Right lobe of liver (tissue), 6 donors: ENCODE measurements at places on chromosomes 5 and 9.

- no peaks in the 10 kb centered on the region for H3K36me3 ChIP-seq
- H3K27me3 ChIP-seq: no peaks in the 10 kb centered on the region
- H3K4me3 ChIP-seq: no peak overlapping the region
Observed at GRCh38 chr9:96038914-96039313, 163.4 kb downstream of the ERCC6L2 start.

- no peak overlapping the region for H3K4me3 ChIP-seq
- H3K27ac ChIP-seq: no peak overlapping the region
- no peaks in the 10 kb centered on the region for H3K36me3 ChIP-seq
- H3K27me3 ChIP-seq: no peaks in the 10 kb centered on the region
Observed at GRCh38 chr9:91489361-91489899, 65.8 kb upstream of the NFIL3 start.

- H3K36me3 ChIP-seq: no peaks in the 10 kb centered on the region
- H3K4me3 ChIP-seq: no peak overlapping the region
- no peaks in the 10 kb centered on the region for H3K27me3 ChIP-seq
Observed at GRCh38 chr5:55724281-55724680, 12.2 kb upstream of the SLC38A9 start.

DNA sequence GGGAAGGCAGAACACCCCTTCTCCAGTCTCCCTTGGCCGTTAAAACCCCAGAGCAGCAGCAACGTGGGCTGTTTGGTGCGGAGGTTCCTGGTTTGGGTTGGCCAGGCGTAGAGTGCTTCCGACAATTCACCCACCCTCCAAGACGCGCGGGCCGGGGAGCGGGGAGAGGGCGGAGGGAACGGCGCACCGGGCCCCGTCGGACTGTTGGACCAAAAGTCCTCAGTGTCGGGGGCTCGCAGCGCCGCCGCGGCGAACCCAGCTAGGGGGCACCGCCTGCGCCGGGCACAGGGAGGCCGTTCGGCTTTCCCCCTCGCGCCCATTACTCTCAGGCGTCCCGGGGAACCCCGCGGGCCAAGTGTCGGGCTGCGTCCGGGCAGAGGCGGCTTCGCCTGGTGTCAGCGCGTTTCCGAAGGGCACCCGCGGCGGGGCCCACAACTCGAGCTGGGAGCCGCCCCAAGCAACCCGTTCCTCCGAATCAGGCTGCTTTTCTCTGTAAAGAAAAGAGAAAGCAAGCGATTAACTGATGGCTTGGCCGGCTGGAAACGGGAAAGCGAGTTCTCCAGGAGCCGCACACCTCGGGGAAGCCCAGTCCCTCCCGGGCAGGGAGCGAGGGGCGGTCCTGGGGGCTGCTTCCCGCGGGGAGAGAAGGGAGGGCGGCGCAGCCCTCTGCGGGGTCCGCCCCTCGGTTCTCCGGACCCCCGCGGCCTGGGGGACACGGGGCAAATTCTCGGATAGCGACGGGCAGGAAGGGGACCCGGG lies 145.5 kb downstream of the ERCC6L2 start:
- DNase-seq: no peak
- no peaks in the 10 kb centered on the region for H3K36me3 ChIP-seq
- H3K4me3 ChIP-seq: peak overlapping the region; percentile 55
- H3K27me3 ChIP-seq: peaks cover 8% of the 10 kb centered on the region
- peak overlapping the region; percentile 57 for H3K27ac ChIP-seq
- peaks cover 19% of the 10 kb centered on the region for H3K4me1 ChIP-seq

GRCh38 chr5:180169248-180170105 lies 39.5 kb downstream of the RASGEF1C start:
- H3K4me1 ChIP-seq: no peaks in the 10 kb centered on the region
- H3K27me3 ChIP-seq: no peaks in the 10 kb centered on the region
- no peak overlapping the region for H3K27ac ChIP-seq

DNA sequence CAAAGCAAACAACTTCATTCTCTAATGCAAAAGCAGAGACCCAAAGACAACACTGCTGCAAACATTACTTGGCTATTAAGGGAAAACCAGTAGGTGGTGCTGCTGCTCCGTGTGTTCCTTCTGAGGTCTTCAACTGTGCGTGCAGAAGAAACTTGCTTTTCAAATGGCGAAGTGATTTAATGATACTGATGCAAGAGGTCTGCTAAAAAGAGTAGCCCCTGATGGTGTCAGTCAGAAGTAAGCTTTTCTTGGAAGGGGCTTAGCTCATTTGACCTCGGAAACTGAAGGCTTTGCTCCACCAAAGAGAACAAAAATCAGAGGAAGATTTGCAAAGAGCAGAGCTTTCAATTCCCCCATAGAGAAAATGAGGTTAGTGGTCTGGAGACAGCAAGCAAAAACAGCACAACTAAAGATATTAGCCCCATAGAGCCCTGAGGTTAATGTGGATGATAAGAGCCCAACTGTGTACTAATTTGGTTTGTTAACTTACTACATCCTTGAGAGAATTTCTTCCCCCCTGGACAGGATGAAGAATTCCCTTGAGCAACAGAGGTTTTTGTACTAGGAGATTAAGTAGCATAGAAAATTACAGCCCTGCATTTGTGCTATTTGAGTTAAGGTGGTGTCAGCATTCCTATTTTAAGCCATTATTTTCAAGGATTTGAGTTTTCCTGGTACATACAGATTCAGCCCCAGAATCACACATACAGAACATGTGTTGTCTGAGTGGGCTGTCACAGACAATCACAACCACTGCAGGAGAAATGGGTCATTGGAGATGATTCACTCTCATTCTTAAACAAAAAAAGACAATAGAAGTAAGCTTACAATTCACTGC lies 153.2 kb upstream of the C9orf72 start:
- H3K4me3 ChIP-seq: no peak overlapping the region
- DNase-seq: no peak
- H3K36me3 ChIP-seq: no peaks in the 10 kb centered on the region
- no peak overlapping the region for H3K27ac ChIP-seq

DNA sequence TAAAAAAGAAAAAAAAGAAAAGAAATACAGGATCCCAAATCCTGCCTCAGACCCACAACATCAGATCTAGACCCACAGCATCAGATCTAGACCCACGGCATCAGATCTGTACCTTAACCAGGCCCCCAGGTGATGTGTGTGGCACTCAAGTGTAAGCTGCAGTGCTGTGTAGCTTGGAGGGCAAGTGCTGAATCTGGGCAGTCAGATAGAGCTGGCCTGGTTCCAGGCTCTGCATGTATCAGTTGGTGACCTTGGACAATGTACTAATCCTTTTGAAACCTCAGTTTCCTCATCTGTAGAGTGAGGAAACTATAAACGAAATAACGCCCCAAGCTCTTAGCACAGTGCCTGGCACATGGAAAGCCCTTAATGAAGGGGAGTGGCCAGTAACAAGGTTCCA lies 16.7 kb downstream of the COL15A1 start:
- H3K27me3 ChIP-seq: no peaks in the 10 kb centered on the region
- no peak for DNase-seq
- H3K36me3 ChIP-seq: no peaks in the 10 kb centered on the region
- no peak overlapping the region for H3K27ac ChIP-seq

- peak overlapping the region; percentile 89 for H3K4me3 ChIP-seq
- peak; percentile 62 for DNase-seq
- H3K4me1 ChIP-seq: no peaks in the 10 kb centered on the region
- H3K36me3 ChIP-seq: no peaks in the 10 kb centered on the region
- H3K27ac ChIP-seq: peak overlapping the region; percentile 96
- H3K27me3 ChIP-seq: no peaks in the 10 kb centered on the region
Observed at GRCh38 chr5:76402251-76402885, 717 bp upstream of the IQGAP2 start.

- no peak overlapping the region for H3K27ac ChIP-seq
- no peaks in the 10 kb centered on the region for H3K4me1 ChIP-seq
- peak; percentile 19 for DNase-seq
- H3K27me3 ChIP-seq: no peaks in the 10 kb centered on the region
- no peaks in the 10 kb centered on the region for H3K36me3 ChIP-seq
Observed at GRCh38 chr5:176736931-176737745, 73.2 kb upstream of the UNC5A start.

DNA sequence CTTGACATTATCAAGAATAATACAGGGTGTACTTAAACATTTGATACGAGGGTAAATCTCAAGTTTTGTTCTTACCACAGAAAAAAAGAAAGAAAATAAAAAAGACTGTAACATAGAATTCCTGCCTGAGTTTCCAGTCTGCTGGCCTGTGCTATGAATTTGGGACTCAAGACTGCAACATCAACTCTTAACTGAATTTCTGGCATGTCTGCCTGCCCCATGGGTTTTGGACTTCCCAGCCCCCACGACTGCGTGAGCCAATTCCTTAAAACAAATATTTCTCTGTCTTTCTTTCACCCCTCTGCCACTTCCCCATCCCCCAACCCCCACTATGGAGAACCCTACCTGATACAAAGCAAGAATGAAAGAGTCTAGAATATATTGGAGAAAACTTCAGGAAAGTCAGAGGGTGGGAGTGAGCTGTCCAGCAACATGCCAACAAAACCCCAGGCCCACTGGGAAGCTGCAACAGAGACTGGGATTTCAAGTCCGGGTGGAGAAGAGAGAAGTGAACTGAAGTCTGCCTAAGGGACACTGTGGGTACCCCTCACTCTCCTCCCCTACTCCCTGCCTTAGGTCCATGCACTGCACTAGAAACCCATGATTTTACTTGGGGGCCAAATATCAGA lies 43.0 kb downstream of the MARCHF3 start:
- no peaks in the 10 kb centered on the region for H3K27me3 ChIP-seq
- no peak for DNase-seq
- no peak overlapping the region for H3K27ac ChIP-seq

DNA sequence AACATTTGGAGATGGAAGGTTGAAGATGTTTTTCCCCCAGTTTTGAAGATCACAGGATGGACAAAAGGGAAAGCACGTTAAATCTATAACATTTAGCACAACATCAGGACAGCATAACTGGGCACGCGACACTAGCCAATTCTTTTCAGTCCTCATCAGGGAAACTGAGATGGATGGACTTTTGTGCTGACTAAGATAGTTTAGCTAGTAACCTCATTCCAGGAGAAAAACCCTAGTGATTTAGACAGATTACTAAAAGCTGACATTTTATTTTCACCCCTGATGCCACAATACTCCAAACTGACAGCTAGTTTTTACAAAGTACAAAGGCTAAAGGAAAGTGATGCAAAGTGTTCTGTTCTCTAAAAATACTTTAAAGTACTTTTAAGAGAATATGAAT lies 53.3 kb downstream of the EPB41L4B start:
- H3K36me3 ChIP-seq: no peaks in the 10 kb centered on the region
- no peak for DNase-seq
- H3K27me3 ChIP-seq: no peaks in the 10 kb centered on the region
- no peak overlapping the region for H3K4me3 ChIP-seq
- H3K27ac ChIP-seq: no peak overlapping the region

DNA sequence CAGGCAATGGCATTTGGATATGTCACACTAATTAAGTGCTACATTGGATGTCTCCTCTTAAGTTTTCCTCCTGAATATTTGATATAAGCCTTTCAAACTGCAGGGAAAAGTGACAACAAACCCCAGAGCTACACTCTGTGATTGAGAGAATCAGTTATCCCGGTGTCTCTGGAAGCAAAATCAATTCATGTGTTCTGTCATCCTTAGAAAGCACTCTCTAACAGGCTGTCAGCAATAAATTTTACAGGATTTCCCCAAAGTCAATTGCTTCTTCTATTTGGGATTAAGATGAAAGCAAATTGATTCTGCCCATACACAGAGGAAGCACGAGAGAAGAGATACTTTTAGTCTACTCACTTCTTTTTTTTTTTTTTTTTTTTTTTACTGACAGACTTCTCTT lies 332.4 kb downstream of the CDH18 start:
- DNase-seq: no peak
- no peaks in the 10 kb centered on the region for H3K4me1 ChIP-seq
- H3K36me3 ChIP-seq: no peaks in the 10 kb centered on the region
- H3K27ac ChIP-seq: no peak overlapping the region
- H3K27me3 ChIP-seq: no peaks in the 10 kb centered on the region

DNA sequence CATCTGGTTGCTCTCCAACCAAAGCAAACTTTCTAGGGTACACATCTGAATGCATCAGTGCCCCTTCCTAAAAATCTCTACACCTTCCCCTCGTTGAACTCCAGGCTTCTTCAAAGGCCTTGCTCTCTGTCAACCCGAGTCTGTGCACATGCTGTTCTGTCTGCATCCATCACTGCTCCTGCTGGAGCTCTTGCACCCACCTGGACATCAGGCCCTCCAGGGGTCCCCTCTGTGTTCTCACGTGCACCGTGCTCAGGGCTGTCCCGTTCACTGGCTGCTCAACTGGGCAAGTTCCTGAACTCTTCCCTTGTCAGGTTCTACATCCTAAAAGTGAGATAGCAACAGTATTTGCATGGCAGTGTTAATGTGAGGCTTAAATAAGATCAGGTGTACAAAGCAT lies 62.7 kb upstream of the ANGPTL2 start:
- peak; percentile 22 for DNase-seq
- H3K36me3 ChIP-seq: no peaks in the 10 kb centered on the region
- H3K4me1 ChIP-seq: peaks cover 2% of the 10 kb centered on the region
- no peak overlapping the region for H3K4me3 ChIP-seq
- no peaks in the 10 kb centered on the region for H3K27me3 ChIP-seq

- H3K27ac ChIP-seq: no peak overlapping the region
Observed at GRCh38 chr9:106405871-106406435, 457.0 kb upstream of the ZNF462 start.

GRCh38 chr5:86885489-86886230 lies 267.9 kb downstream of the COX7C start:
- H3K27me3 ChIP-seq: no peaks in the 10 kb centered on the region
- no peak overlapping the region for H3K4me3 ChIP-seq
- H3K4me1 ChIP-seq: no peaks in the 10 kb centered on the region
- H3K36me3 ChIP-seq: no peaks in the 10 kb centered on the region
- no peak for DNase-seq
- no peak overlapping the region for H3K27ac ChIP-seq

- no peaks in the 10 kb centered on the region for H3K36me3 ChIP-seq
- H3K4me1 ChIP-seq: no peaks in the 10 kb centered on the region
- DNase-seq: no peak
Observed at GRCh38 chr9:124765439-124765835, 5.7 kb downstream of the NR6A1 start.

GRCh38 chr5:176870110-176870591 lies 29.0 kb downstream of the HK3 start:
- H3K27me3 ChIP-seq: no peaks in the 10 kb centered on the region
- H3K4me3 ChIP-seq: no peak overlapping the region
- DNase-seq: no peak
- H3K27ac ChIP-seq: no peak overlapping the region

- H3K36me3 ChIP-seq: no peaks in the 10 kb centered on the region
- H3K27me3 ChIP-seq: no peaks in the 10 kb centered on the region
- peaks cover 21% of the 10 kb centered on the region for H3K4me1 ChIP-seq
- peak overlapping the region; percentile 83 for H3K27ac ChIP-seq
- H3K4me3 ChIP-seq: peak overlapping the region; percentile 99
Observed at GRCh38 chr9:36191686-36192085, 965 bp downstream of the CLTA start.

- no peak overlapping the region for H3K27ac ChIP-seq
- H3K4me1 ChIP-seq: no peaks in the 10 kb centered on the region
- DNase-seq: no peak
- no peak overlapping the region for H3K4me3 ChIP-seq
Observed at GRCh38 chr5:54822324-54822687, 163.1 kb downstream of the ESM1 start.

- H3K27ac ChIP-seq: peak overlapping the region; percentile 58
- DNase-seq: no peak
- no peaks in the 10 kb centered on the region for H3K4me1 ChIP-seq
Observed at GRCh38 chr9:16335788-16336580, 534.5 kb downstream of the BNC2 start.

- no peaks in the 10 kb centered on the region for H3K4me1 ChIP-seq
- no peaks in the 10 kb centered on the region for H3K27me3 ChIP-seq
- H3K4me3 ChIP-seq: no peak overlapping the region
- DNase-seq: no peak
Observed at GRCh38 chr5:100780376-100780870, 122.7 kb downstream of the ST8SIA4 start.
